Stimulated activated CD8-positive, alpha-beta memory T cell treated with anti-CD3 and anti-CD28 coated beads, Interleukin-7, amount 100 ng/mL, for 48 hours (primary cell): ENCODE measurements at places on chromosomes 12 and 14.

DNA sequence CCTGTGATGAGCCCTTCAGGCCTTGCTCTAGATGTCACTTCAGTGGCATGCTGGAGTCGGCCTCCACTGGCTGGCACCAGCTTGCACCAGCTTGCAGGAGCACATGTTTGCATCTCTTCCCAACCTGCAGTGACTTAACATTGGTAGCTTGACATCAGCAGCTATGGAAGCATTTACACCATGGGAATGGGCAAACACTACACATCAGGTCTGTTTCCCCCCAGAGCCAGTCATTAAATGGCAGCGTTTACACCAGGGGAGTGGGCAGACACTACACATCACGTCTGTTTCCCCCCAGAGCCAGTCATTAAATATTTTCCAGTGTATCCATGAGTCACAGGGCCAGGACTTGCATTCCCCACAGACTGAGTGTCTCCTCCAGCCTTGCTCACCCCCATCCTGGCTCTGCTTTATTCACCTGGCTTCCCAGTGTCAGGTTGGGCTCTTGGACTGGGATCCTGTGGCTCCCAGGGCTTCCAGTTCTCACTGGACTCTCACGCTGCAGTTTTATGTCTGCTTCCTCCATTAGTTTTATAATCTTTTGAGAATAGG lies 51.6 kb upstream of the VRK1 start:
- no peak for DNase-seq

DNA sequence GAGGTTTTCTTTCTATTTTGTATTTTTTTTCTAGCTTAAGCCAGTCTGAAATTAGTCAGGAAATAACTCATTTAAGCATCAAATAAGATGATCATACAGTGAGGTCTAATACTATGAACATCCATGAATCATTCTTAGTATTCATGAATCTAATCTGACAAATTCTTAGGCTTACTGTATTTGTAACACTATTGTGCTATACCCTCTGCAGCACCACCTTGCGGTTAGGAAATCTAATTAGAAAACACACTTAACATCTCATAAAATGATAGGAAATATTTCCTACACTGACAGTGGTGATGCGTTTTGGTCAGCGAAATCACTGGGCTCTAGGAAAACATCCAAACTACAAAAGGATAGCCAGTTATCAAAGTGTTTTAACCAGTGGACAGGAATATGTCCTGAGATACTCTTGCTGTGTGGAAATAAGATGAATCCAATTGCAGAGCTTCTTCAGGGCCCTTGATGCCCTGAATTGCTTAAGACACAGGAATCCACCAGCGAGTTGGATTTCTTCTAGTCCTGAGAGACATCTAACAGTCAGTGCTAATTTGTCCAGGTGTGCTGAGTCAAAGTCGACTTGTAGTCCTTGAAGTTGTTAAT lies 109.3 kb upstream of the MYF6 start:
- DNase-seq: no peak

DNA sequence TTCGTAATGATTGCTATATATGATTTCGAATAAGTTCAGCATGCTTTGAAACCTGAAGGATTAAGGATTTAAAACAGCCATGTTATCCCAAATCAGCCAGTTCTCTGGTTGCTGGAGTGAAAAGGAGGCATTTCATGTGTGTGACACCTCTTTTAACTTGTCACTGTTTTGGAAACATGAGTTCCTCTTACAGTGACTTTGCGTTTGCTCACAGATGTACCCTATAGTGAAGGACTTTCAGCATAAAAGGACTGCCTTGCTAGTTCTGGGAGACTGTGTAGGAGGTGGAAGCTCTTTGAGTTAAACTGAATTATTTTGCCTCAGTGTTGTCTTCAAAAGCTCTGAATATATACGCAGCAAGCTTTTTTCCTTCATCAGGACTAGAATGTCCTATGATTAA lies 7.6 kb downstream of the RNASE11 start:
- DNase-seq: no peak

DNA sequence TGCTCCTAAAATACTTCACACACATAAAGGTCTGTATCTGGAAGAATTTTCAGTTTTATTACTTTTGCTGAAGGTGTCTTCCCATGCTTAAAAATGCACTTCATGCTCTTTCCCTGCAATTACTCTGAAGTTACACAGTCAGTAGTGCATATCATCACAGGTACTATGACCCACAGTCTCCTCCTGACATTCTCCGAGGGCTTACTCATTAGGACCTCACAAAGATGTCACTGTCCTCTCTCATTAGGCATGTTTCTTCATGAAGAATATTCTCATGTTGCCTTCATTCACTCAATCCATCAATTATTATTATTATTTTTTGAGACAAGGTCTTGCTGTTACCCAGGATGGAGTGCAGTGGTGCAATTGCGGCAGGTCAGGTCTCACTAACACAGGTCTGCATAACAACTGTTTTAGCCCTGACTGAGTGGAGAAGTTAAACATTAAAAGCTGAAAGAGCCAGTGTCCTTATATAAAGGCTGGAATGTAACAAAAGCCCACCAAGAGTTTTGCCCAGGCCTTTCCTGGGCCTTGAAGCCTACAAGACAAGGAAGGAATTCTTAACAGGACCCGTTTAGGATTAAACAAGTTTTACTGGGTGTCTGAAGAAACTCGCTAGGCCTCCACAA lies 119.5 kb upstream of the WSCD2 start:
- no peak for DNase-seq
